GM04503 (cell line): ENCODE measurements at places on chromosomes 16 and 17.

- no peak for DNase-seq
Observed at GRCh38 chr17:80773243-80773991, 218.2 kb upstream of the CHMP6 start.

GRCh38 chr17:77824780-77825280 is 133.7 kb upstream of the TNRC6C start:
- no peak for DNase-seq

DNA sequence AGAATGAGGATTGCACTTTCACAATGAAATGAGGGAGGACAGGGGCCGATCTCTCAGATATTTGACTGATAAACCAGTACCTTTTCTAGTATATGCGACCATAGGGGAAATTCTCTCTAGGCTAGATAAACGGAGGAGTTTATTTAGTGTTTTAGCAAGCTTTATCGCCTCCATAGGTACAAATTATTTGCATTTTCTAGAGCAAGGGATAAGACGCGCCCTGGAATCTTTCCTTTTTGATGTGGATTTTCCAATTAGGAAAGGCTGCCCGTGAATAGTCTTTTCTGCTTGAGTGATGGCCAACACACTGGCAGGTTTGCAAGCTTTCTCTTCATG is 351 bp upstream of the GDPD1 start:
- no peak for DNase-seq

- DNase-seq, result no peak
Observed at GRCh38 chr16:1968146-1968953, 1.7 kb downstream of the RNF151 start.

DNA sequence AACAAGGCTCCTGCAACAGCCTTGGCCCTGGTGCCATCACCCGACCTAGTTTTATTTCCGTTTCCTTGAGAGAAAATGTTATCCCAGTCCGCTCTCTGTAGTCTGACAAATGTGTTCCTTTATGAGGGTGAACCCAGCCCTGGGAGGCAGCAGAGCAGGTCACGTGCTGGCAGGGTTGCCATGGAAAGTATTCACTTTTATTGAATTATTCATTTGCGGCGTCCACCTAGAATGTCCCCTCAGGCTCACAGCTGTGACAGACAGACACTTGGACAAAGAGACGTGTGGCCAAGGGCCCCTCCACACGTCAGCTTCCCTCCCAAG is 90.0 kb downstream of the WSCD1 start:
- DNase-seq, result no peak

DNA sequence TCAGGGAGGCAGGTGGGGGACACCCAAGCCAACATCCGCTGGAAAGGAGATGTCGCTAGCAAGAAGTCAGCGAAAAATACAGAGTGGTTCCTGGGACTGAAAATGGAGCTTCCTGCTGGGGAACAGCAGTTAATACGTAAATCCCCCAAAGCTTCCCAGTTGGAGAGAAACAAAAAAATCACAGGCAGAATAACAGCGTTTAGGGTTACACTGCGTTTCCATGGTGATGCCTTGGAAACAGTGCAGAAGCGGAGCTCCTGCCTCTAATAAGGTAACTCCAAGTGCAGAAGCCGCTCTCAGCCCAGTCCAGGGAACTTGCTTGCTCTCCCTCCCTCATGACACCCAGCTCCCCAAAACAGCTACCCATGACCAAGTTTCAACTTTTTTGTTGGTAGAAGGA is 73.4 kb downstream of the PLD6 start:
- no peak for DNase-seq

DNA sequence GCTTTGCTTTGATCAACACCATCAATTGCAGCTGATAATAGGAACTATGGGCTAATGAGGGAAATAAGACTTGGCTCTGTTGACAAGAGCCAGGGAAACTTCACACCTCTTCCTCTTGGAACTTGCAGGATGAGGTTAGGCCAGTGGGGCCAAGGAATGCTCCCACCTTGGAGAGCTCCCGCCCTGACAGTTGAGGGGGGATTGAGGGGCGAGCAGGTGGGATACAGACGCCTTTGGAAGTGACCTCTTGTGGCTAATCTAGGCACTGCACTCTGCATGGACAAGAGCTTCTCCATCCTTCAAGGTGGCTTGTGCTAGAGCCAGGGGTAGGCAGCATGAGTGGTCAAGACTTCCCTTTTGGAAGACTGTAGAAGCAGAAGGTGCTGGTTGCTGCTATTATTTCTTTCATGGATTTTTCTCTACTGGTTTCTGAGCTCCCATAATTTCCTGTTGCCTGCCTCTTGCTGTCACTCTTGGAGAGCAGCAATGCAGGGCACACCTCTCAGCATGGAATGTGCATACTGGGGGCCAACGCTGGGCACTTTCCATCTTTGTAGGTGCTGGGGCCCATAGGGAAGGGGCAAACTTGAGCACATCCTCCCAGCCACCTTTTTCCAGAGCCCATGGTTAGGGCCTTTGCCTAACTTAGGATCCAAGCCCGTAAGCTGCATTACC is 2.3 kb upstream of the PHF12 start:
- no peak for DNase-seq

DNA sequence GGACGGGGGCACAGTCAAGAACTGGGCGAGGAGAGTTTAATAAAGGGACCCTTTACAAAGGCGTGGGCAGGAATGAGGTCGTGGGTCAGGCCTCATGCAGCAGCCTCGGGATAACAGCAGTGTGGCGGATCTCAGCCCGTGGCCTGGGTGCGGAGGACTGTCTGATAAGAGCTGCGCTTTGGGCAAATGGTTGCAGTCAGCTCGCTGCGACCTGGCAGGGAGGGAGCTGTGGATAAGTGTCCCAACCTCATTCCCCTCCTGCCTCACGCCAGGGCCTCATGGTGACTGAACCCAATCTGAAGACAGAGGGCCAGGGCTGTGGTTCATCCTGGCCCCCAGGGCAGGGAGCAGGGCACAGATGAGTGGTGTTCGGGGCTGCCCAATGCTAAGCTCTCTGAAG is 13.6 kb downstream of the SMTNL2 start:
- DNase-seq, result no peak
